ENCODE measurements at places on chromosomes 1 and 21.
A peak's percentile ranks its signal among the peaks of the same experiment; 100 is the strongest.

DNA sequence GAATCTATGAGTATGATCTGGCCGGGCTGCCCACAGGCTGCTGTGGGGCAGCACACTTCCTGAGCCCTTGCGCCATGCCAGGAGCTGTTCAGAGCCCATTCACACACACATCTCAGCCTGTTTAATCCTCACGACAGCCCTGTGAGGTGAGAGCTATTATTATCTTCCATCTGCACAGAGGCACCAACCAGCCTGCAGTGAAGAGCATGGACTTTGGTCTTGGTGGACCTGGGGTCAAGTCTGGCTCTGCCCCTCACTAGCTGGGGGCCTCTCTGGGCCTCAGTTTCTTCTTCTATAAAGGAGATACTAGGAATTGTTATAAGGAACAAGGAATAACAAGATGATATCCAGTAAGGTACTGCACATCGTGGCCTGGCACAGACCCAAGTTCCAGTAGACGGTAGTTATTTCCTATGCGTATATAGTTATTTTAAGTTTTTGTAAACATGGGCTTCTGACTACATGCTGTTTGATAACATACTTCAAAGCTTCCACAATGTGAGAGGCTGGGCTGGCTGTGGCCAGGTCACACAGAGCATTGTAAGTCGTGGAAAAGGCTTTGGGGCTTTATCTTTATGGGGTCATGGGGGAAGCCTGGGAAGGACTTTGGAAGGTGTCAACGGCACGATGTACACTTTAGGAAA is 3.4 kb upstream of the PADI2 start:
- DNase-seq, result peak; percentile 20

DNA sequence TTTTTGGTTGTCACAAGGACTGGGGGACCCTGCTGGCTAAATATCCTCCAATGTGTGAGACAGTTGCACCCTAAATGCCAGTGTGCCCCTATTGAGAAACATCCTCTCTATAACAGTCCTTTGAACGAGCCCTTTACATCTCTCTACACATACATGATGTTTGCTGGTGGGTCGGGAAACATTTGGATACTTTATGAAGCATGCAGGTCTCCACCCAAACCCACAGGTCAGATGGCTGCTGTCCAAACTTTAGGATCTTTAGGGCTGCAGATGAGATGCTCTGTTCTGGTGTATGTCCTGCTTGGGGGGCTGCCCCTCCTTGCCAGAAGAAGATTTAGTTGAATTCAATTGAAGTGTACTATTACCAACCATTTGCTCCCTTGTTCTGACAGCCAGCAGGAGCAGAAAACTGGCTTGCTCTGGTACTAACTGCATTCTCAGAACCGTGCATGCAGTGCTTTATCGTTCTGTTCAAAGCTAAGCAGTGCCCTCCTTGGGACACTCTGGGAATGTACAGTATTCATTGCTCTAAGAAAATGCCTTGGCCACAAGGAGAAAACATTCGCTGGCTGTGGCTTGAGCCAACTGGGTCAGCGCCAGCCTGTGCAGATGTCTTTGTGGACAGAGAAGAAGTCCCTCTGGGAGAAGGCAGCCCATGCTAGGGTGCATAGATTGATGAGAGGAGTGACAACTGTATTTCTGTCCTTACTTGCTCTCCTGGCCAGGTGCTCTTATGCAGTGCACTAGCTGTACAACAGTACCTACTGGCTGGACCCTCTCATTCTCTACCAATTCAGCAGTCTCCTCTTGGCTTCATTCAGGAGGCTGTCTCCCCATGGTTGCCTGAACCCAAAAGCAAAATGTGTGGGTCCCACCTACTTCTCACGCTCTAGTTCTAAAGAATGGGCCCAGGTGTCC is 61.4 kb upstream of the DIRAS3 start:
- peak; percentile 80 for DNase-seq

DNA sequence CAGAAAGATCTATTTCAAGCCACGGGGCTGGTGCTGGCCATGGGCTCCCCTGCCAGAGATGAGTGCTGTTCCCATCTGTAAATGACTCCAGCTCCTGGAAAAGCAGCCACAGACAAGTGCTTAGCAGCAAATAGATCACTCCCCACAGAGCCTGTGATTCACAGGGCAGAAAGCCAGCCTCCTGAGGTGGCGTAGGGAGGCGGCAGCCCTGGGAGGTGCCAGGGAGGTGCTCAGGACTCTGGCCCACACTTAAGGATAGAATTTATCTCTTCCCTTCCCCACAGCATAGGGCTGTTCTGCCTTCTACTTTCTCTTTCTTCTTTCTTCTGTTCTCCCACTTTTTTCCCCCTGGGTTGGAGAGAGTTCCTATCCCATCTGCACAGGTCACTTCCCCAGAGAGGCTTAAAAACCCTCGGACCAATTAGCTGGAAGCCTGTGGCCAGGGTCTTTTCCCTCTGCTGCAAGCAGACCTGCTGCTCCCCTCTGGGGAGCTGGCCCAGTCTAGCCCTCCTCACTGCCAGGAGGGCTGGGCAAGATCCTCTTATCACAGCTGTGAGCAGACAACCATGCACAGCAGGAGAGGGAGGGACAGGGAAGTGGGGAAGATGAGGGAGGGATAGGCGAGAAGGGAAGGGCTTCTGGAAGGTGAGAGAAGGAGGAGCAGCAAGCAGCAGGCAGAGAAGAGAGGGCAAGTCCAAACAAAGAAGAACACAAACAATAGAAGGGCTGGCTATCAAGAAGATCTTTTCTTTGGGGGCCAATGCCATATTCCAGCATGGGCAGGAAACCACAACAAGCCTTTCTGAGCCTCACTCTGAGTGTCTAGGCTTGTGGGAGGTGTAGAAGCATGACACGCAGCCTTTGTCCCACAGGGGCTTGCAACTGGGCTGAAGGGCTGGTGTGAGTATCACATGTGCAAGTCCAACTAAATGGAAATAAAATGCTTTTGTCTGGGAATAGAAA is 41.0 kb downstream of the KCND3 start:
- DNase-seq, result peak; percentile 3

GRCh38 chr1:234670967-234671626 is 61.1 kb upstream of the IRF2BP2 start:
- DNase-seq, result no peak

- no peak for DNase-seq
These were observed 36.9 kb downstream of the ZMYM4 start for GRCh38 chr1:35305383-35305782.

DNA sequence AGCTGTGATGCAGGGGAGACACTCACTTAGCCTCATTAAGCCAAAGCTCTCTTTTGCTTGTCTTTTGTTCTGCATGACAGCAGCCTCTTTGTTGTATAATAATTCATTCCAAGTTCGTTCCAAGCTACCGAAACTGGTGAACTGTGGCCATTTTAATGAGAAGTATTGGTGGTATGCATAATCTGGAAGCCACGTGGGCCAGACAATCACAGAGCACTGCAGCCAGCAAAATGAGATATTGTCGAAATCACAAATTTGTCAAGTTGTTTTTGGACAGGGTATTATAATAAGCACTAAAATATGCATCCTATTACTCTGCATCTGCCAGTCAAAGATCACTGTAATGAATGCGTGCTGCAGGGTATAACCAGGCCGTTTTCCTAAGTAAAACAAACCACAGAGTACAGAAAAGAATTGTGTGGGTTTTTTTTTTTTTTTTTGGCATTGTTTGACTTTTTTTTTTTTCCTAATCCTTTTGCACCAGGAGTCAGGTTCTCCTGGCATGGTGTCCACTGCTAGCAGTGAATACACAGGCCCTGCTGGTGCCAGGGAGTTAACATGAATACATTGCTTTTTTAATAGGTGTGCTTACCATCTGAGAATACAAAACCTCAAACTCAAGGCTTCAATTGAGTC is 423.9 kb downstream of the PTBP2 start:
- DNase-seq, result peak; percentile 84

DNA sequence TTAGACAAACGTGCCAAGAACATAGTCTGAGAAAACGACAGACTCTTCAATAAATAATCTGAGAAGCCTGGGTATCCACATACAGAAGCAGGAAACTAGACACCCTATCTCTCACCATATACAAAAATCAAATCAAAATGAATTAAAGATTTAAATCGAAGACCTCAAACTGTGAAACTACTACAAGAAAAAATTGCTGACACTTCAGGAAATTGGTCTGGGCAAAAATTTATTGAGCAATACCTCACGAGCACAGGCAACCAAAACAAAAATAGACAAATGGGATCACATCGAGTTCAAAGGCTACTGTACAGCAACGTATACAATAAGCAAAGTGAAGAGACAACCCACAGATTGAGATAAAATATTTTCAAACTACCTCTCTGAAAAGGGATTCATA is 292.8 kb upstream of the RGS18 start:
- DNase-seq, result no peak

DNA sequence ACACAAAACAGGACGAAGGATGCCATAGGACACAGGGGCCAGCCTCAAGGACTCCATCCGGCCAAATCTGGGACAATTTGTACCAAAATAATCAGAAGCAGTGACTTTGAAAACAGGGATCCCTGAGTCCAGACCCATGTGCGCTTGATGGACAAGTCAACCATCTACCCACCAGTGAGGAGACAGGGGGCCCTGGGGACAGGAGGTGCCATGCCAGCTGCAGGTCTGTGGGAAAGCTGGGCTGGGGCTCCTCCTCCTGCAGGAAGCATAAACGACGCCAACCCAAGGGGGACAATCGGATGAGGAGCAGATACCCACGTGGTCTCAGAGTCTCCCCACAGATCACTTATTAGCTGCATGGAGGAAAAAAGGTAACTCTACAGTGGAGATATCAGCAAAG is 50.6 kb downstream of the NPHP4 start:
- DNase-seq, result no peak

- DNase-seq, result no peak
These were observed 18.4 kb downstream of the COL18A1 start for GRCh38 chr21:45423201-45423955.

GRCh38 chr1:205449750-205450443 is 5.9 kb downstream of the BLACAT1 start:
- no peak for DNase-seq

- DNase-seq, result peak; percentile 92
These were observed 53.4 kb downstream of the TOMM20 start for GRCh38 chr1:235075048-235075776.

DNA sequence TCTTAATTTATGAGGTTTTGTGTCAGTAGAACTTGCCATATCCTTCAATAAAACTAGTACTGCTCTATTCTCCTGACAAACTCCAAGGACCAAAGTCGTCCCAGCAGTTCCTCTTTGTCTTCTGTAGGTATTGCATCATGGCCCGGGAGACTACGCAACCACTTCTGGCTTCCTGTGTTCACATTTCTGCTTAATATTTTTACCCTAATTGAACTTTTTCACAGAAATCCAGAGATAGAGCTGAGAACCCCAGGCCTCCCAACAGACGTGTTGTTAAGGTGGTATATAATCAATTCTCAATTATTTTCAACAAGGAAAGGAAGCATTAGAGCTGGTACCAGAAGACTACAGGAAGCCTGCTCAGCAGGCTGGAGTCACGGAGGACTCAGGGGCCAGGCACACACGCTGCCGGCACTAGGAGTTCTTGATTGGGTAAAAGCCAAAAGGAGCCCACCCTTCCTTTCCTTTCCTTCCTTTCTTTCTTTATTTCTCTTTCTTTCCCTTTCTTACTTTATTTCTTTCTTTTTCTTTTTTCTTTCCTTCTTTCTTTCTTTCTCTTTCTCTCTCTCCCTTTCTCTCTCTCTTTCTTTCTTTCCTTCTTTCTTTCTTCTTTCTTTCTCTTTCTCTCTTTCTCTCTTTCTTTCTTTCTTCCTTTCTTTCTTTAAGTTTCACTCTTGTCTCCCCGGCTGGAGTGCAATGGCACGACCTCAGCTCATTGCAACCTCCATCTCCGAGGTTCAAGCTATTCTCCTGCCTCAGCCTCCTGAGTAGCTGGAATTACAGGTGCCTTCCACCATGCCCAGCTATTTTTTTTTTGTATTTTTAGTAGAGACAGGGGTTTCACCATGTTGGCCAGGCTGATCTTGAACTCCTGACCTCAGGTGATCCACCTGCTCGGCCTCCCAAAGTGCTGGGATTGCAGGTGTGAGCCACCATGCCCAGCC is 173.7 kb downstream of the ZBTB18 start:
- DNase-seq, result no peak

GRCh38 chr1:203520315-203520714 is 26.4 kb downstream of the OPTC start:
- DNase-seq, result peak; percentile 62

- no peak for DNase-seq
These were observed 41.0 kb downstream of the LDLRAD2 start for GRCh38 chr1:21853131-21853427.

DNA sequence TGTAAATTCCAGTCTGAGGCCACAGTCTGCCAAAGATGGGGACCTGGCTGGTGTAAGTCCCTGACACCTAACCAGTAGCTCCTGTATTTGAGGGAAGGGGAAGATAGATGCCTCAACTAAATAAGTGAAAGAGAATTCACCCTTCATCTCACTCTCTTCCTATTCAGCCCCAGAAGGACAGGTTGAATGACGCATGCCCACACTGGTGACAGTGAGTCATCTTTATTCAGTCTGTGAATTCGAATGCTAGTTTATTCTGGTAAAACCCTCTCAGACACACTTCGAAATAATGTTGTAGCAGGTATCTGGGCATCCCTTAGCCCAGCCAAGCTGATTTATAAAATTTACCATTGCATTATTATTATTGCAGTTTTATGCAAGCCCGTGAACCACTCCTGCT is 617.0 kb upstream of the PRMT6 start:
- no peak for DNase-seq

DNA sequence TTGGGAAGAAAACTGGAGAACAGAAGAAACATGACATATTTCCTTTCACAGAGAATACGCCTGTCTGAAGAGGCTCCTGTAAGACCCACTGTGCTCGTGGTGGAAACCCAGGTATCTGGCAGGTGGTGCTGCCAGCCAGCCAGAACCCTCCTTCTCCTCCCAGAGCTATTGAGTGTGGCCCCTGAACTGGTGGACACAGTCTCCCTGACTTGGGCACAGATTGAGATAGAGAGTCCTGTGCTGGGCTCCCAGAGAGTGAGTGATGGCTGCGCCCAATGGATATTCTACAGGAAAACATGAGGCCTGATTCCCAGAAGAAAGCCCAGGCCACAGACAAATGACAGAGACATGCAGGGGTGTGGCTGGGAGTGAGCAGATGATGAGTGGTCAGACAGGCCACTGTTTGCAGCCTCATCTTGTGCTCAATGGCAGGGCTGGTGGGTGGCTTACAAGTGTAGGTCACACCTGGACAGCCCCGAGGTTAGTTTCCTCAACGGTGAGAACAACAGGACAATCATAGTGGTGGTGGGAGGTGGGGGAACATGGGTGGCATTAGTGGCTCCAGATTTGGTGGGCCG is 127.9 kb downstream of the PTPRU start:
- DNase-seq, result no peak

GRCh38 chr1:172299515-172299914 is 121.0 kb upstream of the C1orf105 start:
- DNase-seq, result no peak

Measured in foreskin fibroblast (primary cell).